ENCODE measurements at places on chromosomes 12 and 14.

- DNase-seq = no peak
Measured at GRCh38 chr12:46373301-46374296, 1.0 kb upstream of the SLC38A2 start.

- DNase-seq = peak; percentile 73
Measured at GRCh38 chr12:75444429-75445136, 36.0 kb upstream of the GLIPR1 start.

DNA sequence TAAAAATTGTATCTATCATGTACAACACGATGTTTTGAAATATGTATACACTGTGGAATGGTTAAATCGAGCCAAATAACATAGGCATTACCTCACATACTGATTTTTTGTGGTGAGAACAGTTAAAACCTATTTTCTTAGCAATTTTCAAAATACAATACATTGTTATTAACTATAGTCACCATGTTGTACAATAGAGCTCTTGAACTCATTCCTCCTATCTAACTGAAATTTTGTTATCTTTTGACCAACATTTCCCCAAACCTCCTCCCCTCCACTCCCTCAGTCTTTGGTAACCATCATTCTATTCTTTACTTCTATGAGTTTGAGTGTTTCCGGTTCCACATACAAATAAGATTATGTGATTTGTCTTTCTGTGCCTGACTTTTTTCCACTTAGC is 6.8 kb upstream of the SLC38A2 start:
- DNase-seq = no peak

- DNase-seq = no peak
Measured at GRCh38 chr14:98871796-98872195, 400.2 kb downstream of the BCL11B start.

GRCh38 chr12:18429366-18429765 is 168.0 kb downstream of the PIK3C2G start:
- DNase-seq = no peak

GRCh38 chr14:46344327-46344937 is 307.1 kb downstream of the RPL10L start:
- peak; percentile 43 for DNase-seq

DNA sequence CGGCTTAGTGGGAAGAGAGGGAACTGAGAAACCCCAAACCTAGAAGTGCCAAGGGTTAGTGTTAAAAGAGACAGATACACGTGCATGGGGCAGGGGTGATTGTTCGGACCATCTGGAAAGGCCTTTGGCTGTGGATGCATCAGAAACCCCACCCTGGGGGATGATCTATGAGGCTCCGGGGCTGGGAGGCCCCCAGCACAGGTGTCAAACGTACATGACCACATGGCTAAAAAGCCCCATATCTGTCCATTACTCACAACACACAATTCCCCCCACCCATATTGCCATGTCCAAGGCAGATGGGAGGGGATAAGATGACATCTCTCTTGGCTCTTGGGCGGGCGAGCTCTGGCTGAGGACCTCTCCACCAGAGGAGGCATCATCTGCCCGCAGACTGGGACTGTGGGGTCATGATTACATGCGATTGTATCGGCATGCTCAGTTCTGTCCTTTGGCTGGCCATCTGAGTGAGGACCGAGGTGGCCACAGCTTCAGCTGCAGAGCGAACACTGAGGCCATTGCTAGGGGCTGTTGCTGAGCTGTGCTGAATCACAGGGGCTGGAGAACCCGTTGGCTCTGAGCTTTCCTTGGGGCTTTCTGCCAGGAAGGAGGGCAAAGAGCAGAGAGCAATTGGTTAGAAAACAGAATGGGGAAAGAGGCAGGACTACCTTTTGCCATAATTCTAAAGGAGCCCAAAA is 9.6 kb upstream of the NPFF start:
- no peak for DNase-seq
